Activated T-helper 17 cell treated with anti-CD3 and anti-CD28 coated beads, Interleukin-2, amount 50 U/mL, for 72 hours (primary cell): ENCODE measurements at places on chromosomes 5 and 9.

DNA sequence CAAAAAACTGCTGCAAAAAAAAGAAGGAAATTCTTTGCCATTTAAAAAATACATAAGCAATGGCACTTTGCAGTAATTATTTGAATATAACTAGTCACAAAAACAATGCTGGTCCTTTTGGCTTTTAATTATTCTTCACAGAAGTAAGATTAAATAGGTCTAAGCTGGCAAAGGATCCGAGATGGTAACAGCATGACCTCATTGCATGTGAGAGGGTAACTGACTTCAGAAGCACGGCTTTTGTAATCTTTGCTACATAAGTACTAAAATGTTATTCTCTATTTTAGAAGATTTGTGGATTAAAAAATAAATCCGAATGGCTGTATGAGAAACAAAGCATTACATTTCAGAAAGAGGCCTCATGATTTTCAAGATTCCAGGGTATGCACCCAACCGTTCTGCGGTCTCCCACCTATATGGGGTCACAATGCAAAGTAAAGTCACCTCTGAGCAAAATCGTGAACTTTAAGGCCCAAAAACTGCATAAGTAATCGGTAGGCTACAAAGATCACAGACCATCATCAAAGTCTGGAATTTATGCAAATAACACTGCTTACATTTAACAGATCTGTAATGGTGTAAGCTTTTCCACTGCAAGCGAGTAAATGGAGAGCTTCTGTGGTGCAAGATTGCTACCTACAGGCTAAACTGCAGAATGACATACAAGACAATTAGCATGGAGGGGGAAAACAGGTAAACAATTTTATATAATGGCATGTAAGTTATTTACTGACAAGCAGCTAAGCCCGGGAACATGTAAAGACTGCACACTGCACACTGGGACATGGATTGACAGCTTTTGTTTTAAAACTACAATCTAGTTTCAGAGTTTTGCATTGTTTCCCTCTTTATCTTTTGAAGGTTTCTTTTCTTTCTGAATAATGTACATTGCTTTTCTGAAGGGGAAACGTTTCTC lies 231.6 kb downstream of the SLF1 start:
- peak; percentile 71 for ATAC-seq

- ATAC-seq: no peak
Measured at GRCh38 chr5:170135796-170136490, 30.2 kb downstream of the FOXI1 start.

DNA sequence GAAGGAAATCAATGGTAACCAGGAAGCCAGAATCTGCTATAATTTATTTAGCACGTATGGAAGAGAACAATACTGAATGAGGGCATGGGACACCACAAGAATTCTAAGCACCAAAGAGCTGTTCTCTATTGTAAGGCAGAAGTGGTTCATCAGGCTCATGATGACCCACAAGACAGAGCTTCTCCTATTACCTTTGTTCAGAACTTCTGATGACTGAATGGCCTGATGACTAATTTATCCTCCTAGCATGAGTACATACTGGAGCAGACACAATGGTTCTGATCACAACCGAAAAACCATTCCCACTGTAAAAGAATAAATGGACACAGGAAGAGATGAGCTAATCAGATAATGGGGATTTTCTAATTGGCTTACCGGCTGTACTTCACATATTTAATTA lies 329.8 kb upstream of the PDE4D start:
- ATAC-seq: no peak

- ATAC-seq: peak; percentile 7
Measured at GRCh38 chr9:90801973-90802322, 329 bp downstream of the SYK start.

DNA sequence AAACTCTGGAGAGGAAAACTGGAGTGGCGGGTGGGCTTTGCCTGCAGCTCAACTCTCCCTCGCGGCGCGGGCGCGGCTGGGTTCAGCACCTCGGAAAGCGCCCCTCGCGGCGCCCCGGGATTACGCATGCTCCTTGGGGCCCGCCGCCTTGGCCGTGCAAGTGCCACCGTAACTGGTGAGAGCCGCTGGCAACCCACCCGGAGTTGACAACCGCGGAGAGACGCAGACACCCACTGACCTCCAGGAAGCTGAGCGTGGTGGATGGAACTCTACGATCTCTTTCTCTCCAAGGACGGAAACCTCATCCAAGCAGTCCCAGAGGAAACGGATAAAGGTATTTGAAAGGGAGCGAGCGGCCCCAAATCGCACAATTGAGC lies 194 bp upstream of the RXFP3 start:
- ATAC-seq: no peak
